ENCODE measurements at places on chromosomes 4 and X.

DNA sequence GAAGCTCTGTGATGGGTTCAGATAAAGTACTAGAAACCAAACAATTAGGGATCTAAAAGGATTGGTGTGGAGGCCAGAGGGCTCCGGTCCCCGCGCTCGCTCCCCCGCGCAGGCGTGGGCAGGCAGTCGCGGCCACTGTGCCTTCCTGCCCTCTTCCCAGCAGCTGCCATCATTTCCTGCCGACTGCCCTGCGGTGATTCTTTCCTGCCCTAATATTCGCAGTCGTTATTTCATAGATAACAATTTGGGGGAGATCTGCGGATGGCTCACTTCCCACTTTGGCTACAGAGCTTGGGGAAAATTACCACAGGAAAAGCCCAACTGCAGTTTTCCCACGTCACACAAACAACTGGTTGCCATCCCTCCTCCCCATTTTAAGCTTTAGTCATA is 2.2 kb downstream of the GRIA2 start:
- no peak for DNase-seq

DNA sequence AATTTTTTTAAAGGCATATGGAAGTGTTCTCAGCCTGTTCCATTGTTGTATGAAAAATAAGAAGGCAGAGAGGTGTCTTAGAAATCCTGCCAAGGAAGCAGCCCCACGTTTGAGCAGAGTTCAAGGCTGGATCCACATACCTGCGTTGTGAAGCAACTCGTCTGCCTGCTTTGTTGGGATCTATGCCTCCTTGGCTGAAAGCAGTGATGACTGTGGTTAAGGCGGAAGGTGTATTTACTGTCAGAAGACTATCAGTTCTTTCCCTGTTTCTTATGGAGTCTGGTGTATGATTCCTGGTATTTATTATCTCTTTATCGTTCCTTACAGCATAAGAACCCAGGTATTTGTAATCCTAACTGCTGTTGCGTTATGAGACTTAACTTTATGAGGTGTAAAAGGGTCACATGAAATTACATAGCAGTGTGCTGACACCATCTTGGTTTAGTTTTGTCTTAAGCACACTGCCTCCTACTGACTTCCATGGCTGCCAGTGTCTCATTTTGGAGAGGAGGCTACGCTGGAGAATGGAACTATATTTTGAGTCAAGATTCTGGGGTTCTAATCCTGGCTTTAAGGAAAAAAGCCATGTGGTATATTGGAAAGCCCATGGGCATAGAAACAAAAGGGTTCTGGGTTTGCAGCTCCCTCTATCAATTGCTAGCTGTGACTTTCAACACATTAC is 3.1 kb upstream of the MSMO1 start:
- DNase-seq: no peak

GRCh38 chrX:9573282-9574106 is 108.6 kb downstream of the TBL1X start:
- DNase-seq: no peak

DNA sequence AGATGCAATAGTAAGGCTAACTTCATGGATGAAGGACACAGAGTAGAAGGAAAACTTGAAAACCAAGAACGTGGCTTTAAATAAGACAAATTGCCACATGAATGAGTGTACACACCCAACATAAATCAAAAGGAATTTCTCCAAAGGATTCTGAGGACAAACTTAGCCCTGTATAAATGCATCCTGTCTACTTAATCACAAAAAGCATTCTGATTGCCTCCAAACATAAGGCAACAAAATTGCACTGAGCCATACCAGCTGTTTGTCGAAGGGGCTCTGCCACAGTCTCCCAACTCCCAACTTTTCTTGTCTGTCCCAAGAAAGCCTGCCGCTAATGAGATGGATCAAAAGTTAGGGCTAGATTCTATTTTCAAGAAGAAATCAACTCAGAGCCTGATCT is 194.3 kb downstream of the SOWAHB start:
- DNase-seq: no peak

DNA sequence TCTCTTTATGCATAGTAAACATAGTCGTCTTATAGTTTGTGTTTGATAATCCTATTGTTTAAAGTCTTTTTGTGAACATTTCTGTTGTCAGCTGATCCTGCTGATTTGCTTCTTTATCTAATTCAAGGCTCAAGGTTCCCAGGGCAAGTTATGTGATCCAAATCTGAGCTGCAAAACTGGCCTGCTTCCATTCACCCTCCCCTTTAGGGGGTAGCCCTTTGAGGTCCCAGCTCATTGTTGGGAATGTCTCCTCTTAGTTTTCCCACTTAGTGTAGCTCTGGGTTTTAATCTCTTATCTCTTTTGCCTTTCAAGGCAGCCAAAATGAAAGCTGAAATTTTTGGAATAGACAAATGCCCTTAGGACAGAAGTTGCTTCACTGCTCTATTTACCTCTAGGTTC is 40.2 kb upstream of the MAGED1 start:
- DNase-seq: no peak

- DNase-seq: no peak
These were observed 21.8 kb downstream of the SH3TC1 start for GRCh38 chr4:8220661-8221450.

GRCh38 chr4:89681219-89681618 is 155.7 kb downstream of the SNCA start:
- no peak for DNase-seq

GRCh38 chr4:53068755-53069330 is 206.7 kb downstream of the RASL11B start:
- no peak for DNase-seq

DNA sequence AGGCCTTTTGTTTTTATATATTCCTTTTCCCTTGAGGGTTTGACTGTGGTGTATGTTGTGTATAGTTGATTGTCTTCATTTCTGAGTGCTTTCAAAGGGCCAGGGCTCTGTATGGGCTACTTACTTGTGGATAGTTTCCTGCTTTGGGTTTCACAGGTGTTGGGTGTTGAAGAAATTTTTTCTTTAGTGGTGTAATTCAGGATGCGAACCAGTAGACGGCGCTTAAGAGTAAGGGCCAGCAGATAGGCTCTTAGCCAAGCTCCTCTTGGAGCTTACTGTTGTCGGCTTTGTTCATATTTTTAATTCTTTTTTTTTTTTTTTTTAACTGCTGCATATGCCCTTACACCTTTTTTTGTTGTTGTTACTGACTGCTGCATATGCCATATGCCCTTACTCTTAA is 276.3 kb upstream of the GALNT7 start:
- peak; percentile 15 for DNase-seq

DNA sequence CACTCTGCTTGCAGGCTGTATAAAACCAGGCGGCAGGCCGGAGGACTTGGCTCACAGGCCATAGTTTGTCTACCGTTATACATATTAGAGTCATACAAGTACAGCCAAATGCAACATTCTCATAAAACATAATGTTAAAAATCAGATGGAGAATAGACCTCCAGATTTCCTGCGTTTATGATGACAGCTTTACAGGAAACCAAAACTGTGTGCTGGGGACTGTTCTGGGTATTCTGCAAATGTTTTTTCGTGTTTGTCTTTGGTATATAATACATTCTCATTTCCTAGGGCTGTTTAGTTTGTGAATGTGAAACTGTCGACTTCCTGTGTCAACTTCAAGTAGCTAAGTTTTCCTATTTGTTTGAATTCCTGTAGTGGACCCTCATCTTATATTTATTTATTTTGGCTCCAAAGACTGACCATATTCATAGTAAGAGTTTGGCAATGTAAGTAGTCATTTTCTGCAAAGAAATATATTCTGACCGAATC is 79.5 kb upstream of the FAM9C start:
- DNase-seq: no peak

- DNase-seq: no peak
These were observed 47.0 kb upstream of the SCOC start for GRCh38 chr4:140326395-140326993.

- DNase-seq: no peak
These were observed 172.8 kb downstream of the TEX13C start for GRCh38 chrX:125492439-125492838.

DNA sequence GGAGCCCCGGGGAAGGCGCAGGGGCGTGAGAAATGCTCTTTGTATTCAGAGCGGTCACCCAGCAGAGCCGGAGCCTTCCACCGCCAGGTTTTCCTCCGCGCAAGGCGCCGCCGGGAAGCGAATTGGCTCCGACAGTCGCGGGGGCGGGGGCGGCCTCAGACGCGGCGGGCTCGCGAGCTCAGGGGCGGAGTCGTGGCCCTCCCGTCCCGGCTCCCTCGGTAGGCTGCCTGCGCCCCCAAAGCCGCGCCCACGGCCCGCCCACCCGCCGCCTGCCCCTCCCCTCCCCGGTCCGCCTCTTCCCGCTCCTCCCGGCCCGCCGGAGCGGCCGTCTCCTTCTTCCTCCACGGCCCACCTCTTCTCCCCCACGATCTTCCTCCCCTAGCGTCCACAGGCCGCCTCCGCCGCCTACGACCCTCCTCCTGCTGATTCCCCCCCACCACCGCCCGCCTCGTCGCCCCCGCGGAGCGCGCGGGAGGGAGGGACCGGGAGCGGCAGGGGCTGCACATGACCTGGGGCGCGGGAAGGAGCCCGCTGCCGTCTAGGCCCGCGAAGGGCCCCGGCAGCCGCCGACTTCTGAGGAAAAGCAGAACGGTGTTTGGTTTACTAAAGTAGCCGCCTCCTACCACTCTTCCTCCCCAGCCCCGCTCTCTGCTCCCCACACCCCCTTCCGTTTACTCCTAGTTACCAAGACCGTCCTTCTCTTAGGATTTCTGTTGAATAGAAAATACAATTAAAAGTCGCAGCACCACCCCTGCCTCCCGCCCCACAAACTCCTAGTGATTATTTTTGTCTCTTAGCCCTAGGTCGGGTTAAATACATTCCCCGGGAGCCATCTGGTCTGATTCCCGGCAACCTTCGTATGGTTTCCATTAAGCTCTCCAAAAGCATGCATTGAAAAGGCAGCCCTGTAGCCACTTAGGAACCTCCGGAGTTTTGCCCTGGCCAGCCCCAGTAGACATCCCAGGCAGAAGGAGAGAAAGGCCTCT is 53.2 kb downstream of the C4orf51 start:
- peak; percentile 85 for DNase-seq

DNA sequence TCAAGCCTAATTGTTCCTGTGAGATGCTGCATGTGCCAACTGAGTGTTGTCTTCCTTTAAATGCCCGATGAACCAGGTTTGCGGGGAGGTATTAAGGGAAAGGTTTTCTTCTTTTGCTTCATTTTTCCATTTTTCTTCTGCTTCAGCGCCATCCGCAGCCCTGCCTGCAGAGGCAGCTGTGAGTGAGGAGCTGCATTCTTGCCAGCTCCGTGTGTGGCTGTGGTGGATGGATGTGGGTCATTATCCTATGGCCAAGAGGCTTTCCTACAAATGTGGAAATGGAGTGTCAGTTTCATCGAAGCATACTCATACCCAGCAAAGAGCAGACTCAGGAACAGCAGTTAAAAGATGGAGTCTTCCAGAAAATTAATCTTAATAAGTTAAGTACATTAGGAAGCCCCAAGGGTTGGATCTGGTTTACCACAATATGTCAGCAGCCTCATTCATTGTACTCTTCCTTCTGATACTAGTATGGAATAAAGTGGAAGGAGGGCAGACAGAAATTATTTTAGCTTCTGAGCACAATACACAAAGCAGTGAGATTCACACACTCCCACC is 37.6 kb downstream of the TNIP3 start:
- no peak for DNase-seq

GRCh38 chr4:5890063-5890727 is 2.7 kb downstream of the CRMP1 start:
- peak; percentile 85 for DNase-seq

DNA sequence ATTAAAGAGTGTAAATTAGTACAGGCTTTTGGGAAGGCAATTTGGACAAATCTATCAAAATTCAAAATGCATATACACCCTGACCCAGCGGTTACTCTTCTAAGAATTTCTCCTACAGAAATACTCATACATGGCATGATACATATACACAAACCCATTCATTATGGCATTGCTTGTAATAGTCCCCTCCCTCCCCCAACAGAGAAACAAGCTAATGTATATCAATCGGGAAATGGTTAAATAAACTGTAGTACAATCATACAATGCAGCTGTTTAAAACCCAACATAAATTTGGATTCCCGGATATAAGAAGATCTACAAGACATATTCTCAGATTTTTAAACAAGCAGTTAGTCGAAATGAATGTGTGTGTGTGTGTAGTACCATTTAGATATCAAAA is 808 bp downstream of the HUWE1 start:
- DNase-seq: no peak

GRCh38 chr4:155763551-155763950 is 4.7 kb downstream of the GUCY1B1 start:
- no peak for DNase-seq

GRCh38 chr4:38204339-38205035 is 244.3 kb downstream of the PTTG2 start:
- no peak for DNase-seq

DNA sequence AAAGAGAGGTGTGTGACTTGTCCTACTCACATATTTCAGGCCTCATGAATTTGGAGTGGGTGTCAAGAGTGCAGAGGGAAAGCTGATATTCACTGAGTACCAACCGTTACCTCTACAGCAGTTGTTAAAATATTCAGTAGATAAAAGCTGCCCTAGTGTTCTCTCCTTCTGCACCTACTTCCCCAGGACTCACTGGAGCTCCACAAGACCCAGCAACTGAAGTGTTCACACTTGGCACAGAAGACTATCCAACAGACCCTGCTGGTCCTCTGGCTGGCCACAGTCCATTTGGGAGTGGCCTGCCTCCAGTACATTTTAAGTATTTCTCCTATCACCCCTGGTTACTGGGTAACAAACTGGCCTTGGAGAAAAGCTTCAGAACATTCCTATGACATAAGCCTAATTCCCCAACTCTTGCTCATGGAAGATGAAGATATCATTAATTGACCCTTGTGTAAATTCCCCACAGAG is 70.8 kb downstream of the PPARGC1A start:
- DNase-seq: no peak

GRCh38 chr4:69054578-69055200 is 41.6 kb upstream of the UGT2B7 start:
- DNase-seq: no peak

DNA sequence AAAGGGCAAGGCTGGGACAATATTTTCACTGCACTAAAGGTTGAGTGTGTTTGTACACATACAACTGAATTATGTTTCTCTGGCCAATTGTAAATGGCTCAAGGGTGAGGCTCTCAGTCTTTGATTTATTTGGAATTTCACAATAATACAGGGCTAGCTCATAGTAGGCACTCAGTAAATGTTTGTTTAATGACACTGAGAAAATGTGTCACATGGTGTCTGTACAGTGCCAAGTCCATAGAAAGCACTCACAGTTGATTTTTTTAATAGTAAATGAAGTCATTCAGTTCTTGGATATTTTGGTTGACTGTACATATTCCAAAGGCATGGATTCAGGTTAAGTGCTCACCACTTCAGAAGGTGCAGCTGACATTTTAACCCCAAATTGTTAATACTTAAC is 176.4 kb downstream of the IL1RAPL2 start:
- no peak for DNase-seq

- no peak for DNase-seq
These were observed 20.8 kb upstream of the PRPS2 start for GRCh38 chrX:12770440-12770839.

DNA sequence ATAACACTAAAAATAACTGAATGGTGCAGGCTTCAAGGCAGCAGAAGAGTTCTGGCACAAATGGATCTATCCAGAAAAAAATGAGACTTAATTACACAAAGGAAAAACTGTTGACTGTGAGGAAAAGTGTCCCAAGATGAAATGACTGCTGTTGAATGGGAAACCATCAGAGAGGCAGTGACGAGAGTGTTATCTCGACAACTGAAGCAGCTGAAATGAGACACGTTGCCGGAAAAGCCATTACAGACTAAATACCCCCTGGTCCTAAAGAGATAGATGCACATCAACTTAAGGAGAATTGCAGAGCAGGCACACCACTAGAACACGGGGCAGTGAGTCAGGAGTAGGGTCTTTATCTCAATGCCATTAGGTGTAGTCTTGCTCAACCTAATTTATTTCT is 277.8 kb downstream of the DMD start:
- no peak for DNase-seq
